Stimulated activated CD4-positive, alpha-beta T cell treated with anti-CD3 and anti-CD28 coated beads, Interleukin-1b, Interleukin-23, amount 100 ng/mL, for 1 hour (primary cell): ENCODE measurements at places on chromosomes 3 and 15.

- DNase-seq: no peak
Measured at GRCh38 chr15:96324192-96324895, 6.2 kb upstream of the NR2F2 start.

DNA sequence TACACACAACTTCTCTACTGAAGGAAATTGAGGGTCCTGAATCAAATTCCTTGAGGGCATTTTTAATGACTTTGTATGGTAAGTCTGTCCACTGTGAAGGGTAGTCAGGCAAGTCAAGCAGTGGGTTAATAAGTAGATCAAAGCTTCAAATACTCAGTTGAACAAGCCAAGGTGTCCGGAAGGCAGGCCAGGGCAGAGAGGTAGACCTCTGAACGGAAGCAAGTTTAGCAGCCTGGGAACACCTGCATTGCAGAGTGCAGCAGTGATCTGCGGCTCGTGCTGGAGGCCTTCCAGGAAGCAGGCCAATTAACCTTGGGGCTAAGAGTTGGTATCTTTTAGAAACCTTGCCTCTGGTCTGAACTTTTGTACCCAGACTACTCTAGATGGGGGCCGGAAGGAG lies 143.8 kb downstream of the LRTM1 start:
- no peak for DNase-seq

- DNase-seq: no peak
Measured at GRCh38 chr15:47725906-47726305, 8.6 kb downstream of the SEMA6D start.

DNA sequence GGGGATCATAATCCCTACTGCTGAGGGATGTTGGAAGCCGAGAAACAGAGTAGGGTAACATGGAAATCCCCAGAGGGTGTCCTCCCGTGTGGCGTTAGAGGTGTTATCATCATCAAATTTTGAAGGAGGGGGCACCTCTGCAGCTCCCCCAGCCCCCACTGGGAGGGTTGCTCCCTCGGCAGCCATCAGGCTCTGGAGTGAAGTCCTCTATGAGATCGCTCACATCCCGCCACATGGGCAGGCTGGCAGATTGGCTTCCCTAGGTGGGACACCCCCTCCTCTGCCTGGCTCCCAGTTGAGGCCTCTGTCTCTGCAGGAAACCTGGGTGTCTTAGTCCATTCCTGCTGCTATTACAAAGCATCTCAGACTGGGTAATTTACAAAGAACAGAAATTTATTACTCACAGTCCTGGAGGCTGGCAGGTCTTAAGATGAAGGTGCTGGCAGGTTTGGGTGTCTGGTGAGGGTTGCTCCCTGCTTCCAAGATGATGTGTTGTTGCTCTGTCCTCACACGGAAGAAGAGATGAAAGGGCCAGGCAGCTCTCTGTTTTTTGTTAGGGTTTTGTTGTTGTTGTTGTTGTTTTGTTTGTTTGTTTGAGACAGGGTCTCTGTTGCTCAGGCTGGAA lies 120.5 kb downstream of the NUP210 start:
- DNase-seq: no peak

DNA sequence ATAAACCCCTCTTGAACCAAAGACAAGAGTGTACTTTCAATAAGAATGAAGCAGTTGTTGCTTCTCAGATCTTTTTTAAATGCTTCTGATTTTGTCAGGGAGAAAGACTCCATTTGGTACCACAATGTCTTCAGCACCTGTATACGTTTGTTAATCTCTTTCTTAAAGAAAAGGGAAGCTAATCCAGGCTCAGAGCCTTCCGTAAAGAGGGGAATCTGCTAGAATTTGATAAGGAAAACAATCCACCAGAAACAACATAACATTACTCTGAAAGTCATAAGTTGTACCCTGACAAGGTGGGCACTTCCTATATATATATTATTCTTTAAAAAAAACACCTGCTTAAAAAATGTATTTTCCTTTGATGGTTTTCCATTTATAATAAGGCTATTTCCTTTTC lies 19.8 kb downstream of the SH3BP5 start:
- no peak for DNase-seq

DNA sequence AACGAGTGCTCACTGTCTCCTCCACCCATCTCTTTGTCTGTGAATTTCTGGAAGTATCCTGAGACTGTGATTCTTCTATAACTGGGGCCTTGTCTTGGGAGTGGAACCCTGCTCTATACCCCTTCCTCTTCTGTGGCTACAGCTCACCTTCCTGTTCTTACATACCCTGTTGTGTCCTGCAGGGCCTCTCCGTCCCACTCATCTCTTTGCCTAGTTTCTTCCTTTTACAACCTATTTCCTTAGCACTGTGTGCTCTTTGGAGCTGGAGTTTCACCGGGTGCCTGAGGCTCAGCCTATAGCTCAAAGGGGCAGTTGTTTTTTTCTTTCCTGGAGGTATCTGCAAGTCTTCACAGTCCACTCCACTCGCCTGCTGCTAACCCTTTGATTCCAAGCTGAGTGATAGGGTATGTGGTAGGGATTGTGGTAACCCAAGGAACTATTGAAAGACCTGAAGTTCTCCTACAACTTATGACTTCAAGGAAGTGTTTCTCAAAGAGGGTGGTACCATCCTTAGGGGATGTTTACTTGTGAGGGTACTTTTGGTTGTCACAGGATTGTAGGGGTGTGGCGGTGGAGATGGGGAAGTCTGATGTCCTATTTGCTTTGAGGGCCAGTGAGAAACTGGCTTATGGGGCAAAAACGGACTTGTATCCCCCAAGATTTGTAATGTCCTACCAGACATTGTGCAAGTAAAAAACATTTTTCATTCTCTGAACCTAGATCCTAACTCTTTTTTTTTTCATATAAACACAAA lies 66.6 kb upstream of the ARL8B start:
- DNase-seq: no peak

DNA sequence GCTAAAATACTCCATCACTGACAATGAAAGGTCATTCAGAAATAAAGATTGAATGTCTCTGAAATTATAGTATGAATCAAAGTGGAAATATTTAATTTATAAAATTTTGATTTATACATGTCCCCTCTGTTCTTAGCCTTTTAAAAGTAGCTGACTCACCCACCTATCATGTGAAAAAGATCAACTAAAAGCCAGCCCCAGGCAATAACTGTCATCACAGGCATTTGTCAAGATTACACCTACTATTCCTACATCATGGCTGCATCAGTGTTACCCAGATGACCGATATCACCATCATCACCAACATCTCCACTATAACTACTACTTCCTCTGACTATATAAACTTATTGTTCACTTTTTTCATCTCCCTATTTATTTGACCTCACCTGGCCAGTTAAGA lies 14.3 kb upstream of the PIK3R4 start:
- DNase-seq: no peak

GRCh38 chr15:38714309-38715072 lies 149.9 kb upstream of the RASGRP1 start:
- DNase-seq: no peak

DNA sequence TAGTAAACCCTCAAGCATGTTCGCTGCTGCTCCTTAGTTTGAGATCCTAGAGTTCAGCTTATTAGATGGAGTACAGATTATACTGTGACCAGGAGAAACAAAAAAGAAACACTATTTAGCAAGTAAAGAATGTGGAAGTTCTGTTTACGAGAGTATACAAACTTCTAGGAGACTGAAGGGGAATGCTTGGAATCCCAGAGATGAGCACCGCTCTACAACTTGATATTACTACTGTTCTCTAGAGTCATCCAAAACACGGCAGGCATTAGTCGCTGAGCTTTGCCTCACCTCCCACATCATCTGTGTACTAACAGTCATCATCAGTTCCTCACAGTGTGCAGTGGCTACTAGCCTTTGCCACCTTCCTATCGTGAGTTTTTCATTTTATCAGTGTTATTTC lies 121.4 kb upstream of the CHRM5 start:
- no peak for DNase-seq

GRCh38 chr3:13274125-13274524 lies 146.0 kb downstream of the NUP210 start:
- DNase-seq: no peak

GRCh38 chr3:24830230-24831152 lies 335.8 kb upstream of the THRB start:
- no peak for DNase-seq

DNA sequence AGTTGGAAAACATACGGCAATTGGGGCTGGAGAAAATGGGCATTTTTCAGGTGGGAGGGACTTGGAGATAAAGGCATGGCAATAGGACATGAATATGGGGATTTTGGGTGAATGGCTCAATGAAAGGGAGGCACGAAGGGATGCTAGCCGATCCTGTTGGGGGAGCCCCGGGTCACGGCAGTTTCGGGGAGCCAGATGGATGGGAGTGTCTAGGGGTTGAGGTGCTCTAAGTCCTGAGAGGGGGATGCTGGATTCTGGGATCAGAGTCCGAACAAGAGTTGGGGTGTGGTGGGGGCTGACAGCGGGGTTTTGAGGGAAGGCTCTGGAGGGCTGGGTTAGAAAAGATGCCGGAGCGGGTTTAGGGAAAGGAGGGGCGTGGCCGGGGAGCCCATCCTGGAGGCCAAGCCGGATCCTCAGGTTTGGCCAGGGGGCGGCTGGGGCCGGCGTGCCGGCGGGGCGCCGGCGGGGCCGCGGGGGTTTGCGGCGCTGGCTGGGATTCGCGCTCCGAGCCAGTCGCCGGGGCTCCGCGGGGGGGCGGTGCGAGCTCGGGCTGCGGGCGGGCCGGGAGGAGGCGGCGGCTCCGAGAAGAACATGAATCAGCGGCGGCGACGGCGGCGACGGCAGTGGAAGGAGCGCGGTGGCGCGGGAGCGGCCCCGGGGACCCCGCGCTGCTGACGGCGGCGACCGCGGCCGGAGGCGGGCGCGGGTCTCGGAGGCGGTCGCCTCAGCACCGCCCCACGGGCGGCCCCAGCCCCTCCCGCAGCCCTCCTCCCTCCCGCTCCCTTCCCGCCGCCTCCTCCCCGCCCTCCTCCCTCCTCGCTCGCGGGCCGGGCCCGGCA lies at the start of gene TYRO3:
TYRO3 (plus strand) TSS at position 813 of the 839 bp plus-strand sequence. CDS start 46 bp downstream, outside the sequence.
- DNase-seq: peak; percentile 39

- no peak for DNase-seq
Measured at GRCh38 chr3:123377243-123377740, 71.6 kb downstream of the ADCY5 start.

GRCh38 chr15:66941108-66941711 lies 124.2 kb upstream of the SMAD3 start:
- DNase-seq: no peak

- no peak for DNase-seq
Measured at GRCh38 chr15:56832125-56832524, 86.3 kb upstream of the TCF12 start.

- no peak for DNase-seq
Measured at GRCh38 chr15:71294911-71295602, 179.8 kb downstream of the THSD4 start.

GRCh38 chr3:9947025-9947995 lies 4.9 kb downstream of the PRRT3 start:
- DNase-seq: no peak

DNA sequence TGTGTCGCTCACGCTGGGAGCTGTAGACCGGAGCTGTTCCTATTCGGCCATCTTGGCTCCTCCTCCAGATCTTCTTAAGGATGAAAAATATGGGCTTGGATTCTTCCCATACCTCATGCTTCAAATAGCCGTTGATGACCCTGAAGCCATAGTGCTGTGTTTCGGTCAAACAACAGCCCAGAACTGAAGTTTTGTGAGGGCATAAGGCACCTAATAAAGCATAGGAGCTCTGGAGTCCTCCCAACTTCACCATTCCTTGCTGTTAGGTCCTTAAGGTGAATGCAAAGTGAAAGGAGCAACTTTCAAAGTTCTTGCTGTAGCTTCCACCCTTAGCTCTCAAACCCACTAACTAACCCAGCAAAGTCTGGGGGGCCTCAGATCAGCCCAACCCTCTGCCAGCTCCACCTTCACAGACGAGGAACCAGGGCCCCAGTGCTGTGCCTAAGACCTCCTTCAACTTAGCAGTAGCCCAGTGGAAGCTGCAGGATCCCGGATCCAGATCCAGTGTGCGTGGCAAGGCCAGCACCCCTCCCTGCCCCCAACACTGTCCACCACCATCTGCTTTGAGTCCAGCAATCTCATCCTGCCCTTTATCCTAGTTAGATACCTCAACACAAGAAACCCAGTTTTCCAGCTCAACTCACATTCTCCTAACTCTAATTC lies at the start of gene GRK7:
GRK7 (plus strand) TSS at position 321 of the 663 bp plus-strand sequence. CDS start 14,877 bp downstream, outside the sequence.
- DNase-seq: no peak

DNA sequence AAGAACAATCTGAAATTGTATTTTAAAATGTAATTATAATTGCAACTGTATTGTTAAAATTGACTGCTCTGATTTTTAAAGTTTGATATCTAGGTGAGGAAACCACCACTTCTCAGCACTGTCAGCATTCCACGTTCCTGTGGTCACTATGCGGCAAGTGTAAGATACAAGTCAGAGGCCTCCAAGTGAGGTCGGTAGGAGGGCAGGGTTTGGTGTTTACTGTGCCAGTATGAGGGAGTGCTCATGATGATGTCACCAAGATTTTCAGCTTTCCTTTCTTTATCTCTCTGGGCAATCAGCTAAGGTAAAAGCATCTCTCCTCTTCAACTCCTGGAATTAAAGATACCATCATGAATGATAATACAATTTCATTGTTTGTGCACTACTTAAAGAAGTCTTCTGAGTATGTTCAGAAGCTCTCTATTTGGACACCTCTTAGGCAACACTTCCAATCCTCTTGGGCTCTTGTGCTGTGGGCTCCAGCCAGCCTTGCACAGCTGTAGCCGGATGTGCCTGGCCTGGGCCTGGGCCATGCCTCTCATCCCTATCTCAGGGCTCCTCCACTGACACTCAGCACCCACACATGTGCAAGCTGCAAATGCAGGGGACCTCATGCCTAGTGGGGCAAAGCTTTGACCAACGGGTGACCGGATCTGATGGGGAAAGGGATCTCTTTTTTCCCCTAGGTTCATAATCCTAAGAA lies 42.9 kb downstream of the CCR3 start:
- DNase-seq: no peak

- DNase-seq: peak; percentile 4
Measured at GRCh38 chr15:80234883-80235282, 17.1 kb downstream of the CTXND1 start.

DNA sequence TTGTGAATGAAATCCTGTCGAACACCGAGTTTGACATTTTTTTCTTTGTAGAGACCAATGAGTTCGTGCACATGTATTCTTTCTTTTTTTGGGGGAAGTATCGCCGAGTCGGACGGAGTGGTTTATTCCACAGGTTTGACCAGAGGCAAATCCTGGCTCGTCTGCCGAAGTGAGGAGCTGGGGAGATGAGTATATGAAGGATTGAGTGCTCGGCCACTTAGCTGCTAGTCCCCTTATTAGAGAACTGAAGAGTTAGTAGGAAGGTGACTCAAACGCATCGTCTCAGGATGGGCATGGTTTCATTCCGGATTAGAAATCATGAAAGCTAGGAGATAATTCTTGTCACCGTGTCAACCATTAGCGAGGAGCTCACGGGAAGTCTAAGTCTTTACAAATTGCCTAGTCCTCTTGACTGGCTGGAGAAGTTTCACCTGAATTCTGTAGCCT lies 154.7 kb upstream of the GOLIM4 start:
- no peak for DNase-seq

- DNase-seq: no peak
Measured at GRCh38 chr3:147422601-147423536, 13.7 kb downstream of the ZIC1 start.
